Right ventricle myocardium superior (tissue), 1 donor: ENCODE measurements at places on chromosomes 7 and 10.
A peak's percentile ranks its signal among the peaks of the same experiment; 100 is the strongest.

DNA sequence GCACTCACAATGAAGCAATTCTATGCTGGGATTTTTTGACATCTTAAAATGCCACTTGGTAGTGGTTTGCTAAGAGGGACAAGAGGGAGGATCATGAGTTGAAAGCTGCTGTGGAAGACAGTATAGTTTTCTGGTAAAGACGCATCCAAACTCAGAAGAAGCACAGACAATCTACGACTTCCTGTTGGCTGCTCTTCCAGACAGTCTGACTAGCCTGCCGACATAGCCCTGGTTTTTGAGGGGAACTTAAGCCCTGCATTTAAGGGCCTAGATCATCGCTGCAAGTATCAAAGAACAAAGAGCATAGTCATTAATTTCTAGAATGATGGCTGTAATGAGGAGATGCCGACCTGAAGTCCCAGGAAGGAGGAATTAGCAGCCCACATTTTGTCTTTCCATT lies 99.9 kb upstream of the IKZF1 start:
- no peak for DNase-seq

DNA sequence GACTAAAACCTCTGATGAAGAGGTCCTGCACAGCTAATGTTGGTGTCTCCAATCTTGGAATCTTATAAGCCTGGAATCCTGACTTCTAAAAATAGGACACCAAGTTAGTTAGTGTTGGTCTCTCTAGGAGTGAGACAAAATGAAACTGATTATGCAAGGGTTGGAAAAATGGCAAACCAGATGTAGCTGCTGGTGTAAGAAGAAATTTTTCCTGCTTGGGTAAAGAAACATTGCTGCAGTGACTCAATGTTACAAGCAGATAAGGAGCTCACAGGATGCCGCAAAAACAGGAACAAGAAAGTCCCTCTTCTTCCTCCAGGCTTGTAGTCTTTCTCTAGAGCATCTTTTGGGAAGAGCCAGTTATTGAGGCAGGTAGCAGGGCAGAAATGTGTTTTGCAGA lies 449.0 kb downstream of the ETV1 start:
- DNase-seq, result no peak

GRCh38 chr7:29335188-29336083 lies 140.9 kb downstream of the CHN2 start:
- no peak for DNase-seq

DNA sequence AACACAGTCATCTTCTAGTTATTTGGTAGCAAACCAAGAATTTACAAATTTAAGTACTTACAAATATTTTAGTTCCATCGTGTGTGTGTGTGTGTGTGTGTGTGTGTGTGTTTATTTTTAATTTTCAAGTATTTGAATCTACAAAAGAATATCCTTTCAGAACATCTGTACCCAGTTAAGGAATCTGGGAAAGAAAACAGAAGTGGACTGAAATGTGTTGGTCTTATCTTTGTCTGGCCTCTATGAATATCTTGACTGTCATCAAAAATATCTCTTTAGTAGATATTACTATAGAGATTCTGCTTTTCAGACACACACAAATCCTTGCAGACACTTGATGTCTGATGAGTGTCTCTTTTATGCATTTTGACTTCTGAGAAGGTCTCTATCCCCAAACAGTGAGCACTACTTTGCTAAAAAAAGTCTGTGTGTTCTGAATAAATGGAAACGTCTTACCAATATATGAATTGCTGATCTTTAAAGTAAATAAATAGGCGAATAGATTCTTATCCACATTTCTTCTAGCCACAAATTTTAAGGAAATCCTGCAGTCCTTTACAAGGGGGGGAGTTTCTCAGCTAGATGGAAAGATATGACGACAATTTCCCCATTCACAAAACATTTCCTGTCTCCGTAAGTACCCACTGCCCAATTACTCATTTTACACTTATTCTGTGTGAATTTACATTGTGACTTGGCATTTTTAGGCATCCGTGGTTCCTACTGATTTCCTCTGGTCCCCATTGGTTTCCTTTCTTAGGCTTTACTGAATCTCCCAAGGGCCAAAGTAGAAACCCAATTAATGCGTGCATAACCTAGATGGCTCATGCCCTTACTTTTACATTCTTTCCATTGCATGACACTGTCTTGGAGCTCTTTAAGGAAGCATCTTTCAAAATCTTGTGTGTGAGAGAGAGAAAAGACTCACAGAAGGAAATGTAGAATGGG lies 36.0 kb downstream of the NRCAM start:
- no peak for DNase-seq

GRCh38 chr10:105262666-105263065 lies 621.6 kb downstream of the SORCS3 start:
- DNase-seq, result no peak

DNA sequence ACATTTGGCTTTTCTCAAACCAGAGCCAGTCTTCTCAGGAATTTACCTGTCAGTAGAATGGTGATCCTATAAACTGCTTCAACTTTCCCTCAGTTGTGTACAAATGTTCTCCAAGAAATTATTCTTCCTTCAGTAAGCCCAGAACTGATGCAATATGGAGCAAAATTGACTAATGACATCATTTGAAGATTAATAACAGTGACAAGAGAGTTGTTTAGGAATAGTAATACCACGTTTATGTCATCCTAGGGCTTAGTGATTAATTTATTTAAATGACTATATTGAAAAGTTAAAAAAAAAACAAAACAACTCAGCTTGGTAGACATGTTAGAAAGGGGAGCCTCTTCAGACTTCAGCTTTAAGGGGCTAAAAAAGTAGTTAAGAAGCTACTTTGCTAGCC lies 933.2 kb downstream of the GATA3 start:
- DNase-seq, result no peak

DNA sequence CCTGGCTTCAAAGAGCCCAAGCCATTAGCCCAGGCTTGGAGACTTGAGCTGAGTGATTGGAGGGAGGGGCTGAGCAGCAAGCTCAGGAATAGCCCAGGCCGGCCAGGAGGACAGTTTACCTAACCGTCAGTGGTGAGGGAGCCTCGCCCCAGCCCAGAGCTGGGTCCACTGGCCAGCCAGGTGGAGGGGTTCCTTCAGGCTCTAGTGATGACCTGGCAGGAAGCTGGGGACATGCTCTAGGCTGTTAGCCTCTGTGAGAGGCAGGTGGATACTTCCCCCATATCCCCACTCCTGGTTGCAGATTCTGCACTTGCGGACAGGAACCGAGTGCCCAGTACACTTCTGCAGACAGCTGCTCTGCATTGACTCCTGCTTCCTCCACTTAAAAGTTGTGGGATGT lies 61.2 kb upstream of the ANTXRL start:
- DNase-seq, result no peak

- peak; percentile 62 for DNase-seq
Observed at GRCh38 chr10:77428691-77429395, 208.8 kb downstream of the KCNMA1 start.

DNA sequence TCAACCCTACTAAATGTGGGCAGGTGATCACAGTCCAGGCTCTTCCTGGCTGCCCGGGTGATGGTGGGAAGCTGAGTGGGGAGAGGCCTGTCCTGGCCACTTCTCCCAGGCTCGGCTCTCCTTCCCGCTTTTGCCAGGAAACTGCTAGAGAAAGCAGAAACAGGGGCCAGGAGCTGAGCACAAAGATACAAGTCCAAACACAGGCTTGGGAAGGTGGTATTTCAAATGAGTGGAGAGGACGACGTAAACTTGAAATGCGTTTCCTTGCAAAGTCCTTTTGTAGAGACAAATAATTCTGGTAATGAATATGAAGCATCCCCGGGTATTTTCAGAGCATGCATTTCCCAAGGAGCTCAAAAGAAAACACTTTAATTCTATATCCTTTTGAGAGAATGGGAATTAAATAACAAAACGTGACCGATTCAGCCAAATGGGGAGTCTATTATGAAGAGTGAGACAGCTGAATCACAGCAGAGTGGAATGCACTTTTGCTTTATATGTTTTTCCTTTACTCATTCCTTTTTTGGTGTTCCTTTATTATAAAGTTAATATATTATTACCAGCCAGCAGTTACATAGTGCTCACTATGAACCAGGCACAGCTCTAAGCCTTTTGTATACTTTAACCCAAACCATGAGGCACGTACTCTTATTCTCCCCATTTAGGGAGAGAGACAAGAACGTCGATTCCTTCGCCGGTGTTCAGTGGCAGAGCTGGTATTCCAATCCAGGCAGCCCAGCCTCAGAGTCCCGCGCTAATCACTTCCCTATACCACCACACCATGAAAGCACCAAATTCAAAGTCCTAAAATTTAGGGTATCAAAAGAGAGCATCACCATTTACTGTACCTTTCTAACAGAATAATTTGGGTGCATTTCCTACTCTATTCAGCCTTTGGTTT lies 218.2 kb upstream of the KLF14 start:
- DNase-seq, result no peak

DNA sequence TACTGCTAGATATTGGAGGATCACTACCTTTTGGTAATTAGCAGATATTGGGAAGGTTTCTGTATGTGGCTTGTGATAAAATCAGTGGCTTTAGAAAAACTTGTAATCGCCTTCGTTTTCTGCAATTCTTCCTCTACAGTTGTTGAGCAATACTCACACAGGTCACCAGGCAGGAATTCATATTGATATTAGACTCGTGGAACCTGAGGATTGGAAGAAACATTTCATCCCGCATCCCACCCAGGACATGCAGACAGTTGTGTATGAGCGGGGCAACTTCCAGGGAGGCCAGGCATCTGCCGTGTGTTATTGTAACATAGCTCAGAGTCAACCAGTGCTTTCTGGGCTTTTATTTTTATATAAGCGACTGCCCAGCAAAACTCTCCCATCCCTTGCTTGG lies 821.3 kb downstream of the LRMDA start:
- DNase-seq, result no peak

DNA sequence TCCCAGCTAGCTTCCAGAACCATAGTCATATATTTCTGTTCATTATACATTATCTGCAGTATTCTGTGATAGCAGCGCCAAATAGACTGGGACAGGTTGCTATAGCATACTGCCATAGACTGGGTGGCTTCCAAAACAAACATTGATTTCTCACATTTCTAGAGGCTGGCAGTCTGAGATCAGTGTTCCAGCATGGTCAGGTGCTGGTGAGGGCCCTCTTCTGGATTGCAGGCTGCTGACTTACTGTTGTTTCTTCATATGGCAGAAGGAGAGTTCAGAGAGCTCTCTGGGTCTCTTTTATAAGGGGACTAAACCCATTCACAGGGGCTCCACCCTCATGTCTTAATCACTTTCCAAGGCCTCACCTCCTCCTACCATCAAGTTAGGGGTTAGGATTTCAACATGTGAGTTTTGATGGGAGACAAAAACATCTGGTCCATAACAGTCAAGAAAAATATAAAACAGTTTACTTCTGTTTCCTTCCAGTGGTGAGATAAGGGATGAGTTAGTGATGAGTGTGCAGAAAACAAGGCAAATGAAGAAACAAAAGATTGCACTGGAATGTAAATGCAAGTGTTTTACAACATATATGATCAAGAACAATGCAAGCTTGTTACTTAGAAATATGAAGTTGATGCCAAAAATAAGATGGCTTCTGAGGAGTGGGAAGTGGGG lies 399.0 kb upstream of the C7orf33 start:
- DNase-seq, result no peak

DNA sequence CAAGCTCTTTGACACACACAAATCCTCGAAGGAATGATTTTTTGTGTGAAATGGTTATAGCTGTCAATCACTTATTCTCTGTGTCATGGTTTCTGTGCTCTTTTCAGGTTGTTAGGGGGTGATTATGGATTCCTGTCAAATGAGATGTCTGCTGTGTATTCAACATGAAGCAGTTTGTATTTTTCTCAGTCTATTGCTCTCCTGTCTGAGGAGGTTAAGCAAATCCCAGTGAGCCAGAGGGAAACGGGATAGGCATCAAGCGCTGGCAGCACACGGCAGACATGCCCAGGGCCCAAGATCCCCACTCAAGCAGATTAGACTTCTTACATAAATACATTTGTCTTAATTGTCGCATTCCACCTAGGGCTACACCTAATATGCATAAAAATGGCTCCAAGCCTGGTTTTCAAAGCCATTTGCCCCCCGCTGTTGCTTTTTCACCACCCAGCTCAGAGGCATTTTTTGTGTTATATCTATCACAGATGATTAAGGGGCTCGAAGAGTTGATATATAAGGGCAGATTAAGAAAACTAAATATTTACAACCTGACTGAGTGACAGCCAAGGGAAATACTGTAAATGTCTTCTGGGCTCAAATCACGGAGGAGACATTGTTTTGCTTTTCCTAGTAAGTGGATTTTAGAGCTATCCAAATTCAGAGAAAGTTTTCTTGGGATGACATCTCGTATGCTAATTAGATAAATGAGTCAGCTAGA lies 192.7 kb upstream of the LRGUK start:
- no peak for DNase-seq

- DNase-seq, result no peak
Observed at GRCh38 chr10:91381257-91381891, 28.8 kb upstream of the HECTD2 start.

- no peak for DNase-seq
Observed at GRCh38 chr7:123367484-123368122, 166.8 kb downstream of the IQUB start.

- DNase-seq, result no peak
Observed at GRCh38 chr7:36202398-36202797, 49.3 kb downstream of the EEPD1 start.

GRCh38 chr10:68333440-68334431 lies 1.0 kb upstream of the PBLD start:
- DNase-seq, result no peak

GRCh38 chr10:97673736-97674525 lies 13.1 kb downstream of the AVPI1 start:
- no peak for DNase-seq

DNA sequence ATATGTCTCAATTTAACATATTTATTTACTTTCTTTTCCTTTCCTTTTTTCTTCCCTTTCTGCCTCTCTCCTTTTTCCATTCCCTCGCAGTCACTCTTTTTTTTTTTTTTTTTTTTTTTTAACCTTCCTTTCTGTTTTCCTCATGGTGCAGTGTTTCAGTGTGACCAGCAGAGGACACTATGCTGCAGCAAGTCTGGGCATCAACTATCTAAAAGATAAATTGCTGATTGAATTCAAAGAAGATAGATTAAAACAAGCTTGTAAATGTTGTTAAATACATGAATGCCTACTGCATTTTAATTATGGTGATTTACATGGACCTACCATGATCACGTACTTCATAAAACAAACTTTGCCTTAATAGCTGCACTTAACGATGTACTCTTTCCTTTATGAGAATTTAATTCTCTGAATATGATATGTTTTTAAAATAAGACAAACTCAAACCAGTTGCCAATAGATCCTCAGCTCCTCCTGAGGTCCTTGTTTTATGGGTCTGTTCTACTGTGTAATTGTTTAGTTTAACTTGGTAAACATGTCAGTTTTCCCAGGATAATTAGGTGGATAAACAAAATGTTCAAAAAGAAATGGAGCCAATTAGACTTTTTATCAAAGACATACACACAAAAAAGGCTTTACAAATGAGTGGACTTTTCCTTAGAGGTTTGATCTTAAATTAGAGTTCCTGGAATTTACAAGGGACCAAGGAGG lies 101.0 kb upstream of the AGR3 start:
- DNase-seq, result no peak

GRCh38 chr10:123318516-123318915 lies 164.3 kb downstream of the BUB3 start:
- DNase-seq, result no peak

GRCh38 chr10:107865691-107866090 lies 701.2 kb upstream of the SORCS1 start:
- no peak for DNase-seq

- peak; percentile 84 for DNase-seq
Observed at GRCh38 chr7:35384761-35385700, 131.1 kb upstream of the TBX20 start.

- no peak for DNase-seq
Observed at GRCh38 chr7:76340617-76341131, 18.1 kb downstream of the YWHAG start.

GRCh38 chr10:14645239-14645960 lies 129.3 kb downstream of the FAM107B start:
- DNase-seq, result no peak

GRCh38 chr10:55214608-55215007 lies 413.6 kb upstream of the PCDH15 start:
- no peak for DNase-seq
